RPMI8226 (cell line): ENCODE measurements at places on chromosomes 3 and 15.

DNA sequence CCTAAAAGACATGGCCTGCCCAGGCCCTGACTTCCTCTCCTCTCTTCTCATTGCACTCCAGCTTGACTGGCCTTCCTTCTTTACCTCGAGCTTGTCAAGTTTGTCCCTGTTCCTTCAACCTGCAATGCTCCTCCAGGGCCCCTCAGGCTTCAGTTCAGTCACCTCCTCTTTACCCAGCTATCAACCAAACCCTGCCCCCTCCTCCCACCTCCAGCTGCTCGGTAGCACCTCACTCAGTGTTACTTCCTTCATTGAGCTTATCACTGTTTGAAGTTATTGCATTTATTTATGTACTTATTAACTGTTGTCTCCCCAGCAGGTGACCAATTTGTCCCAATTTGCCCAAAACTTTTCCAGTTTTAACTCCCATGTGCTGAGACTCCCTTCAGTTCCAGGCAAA, 95.8 kb upstream of the UBE2E1 start:
- DNase-seq: no peak

- no peak for DNase-seq
These were observed 6.1 kb downstream of the VIPR1 start for GRCh38 chr3:42508562-42508961.

GRCh38 chr3:149809699-149810098, 3.3 kb upstream of the RNF13 start:
- DNase-seq: no peak

DNA sequence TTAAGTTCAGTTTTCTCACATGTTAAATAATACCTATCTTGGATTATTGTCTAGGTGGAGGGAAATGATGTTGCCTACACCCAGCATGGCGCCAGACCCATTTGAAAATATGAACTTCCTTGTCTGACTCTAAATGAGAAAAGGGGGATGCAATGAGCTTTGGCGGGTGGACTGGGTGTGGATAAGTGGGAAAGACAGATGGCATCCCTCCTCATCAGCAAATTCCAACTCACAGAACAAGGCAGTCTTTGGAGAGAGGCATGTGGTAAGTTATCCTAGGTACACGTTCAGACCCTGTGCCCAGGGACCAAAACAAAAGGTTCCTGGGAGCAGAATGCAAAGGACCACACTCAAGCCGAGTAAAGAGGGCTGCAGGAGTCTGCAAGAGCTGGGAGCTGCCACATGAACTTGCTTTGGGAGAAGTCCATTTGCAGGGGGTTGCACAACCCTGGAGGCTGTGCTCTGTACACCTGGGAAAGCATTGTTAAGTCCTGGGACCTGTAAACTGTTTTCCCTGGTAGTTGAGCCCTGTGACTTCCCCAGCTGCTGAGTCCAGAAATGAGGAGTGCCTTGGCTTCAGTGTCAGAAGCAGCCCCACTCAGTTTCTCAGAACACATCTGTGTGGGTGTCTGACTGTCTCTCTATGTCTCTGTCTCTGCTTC, 102.3 kb upstream of the TPM1 start:
- DNase-seq: no peak

GRCh38 chr3:174242311-174243041, 616.7 kb upstream of the NAALADL2 start:
- DNase-seq: no peak

GRCh38 chr3:133466531-133467386, 66.9 kb downstream of the BFSP2 start:
- DNase-seq: peak; percentile 62

- peak; percentile 46 for DNase-seq
These were observed 34.7 kb upstream of the SACM1L start for GRCh38 chr3:45654397-45654944.
